Choroid plexus epithelial cell (primary cell): ENCODE measurements at places on chromosomes 2 and 18.

DNA sequence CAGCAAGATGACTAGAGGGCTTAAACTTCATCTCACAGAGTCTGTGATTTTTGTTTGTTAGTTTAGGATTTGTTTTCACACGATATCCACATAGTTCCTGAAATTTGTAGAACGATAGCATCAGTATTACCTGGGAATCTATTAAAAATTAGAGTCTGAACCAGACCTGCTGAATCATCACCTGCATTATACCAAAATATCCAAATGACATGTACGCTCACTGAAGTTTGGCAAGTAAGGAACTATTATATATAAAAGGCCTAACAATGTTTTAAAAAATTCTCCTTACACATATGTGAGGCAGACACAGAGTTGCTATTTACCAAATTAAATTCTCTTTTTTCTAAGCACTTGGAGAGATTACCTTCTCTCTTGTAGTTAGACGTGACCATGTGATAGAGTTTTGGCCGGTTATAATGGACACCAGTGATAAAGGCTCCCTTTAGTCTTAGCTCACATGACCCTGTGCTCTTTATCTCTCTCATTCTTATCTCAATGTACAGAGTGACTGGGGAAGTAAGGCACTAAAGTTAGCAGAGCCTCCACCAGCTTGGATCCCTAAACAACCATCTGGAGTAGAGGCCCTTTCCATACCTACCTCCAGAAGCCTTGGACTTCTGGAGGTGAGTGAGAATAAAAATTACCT is 363.1 kb downstream of the DSC3 start:
- DNase-seq, result no peak

- no peak for DNase-seq
These were observed 63.7 kb upstream of the BCL2L11 start for GRCh38 chr2:111057045-111057444.

DNA sequence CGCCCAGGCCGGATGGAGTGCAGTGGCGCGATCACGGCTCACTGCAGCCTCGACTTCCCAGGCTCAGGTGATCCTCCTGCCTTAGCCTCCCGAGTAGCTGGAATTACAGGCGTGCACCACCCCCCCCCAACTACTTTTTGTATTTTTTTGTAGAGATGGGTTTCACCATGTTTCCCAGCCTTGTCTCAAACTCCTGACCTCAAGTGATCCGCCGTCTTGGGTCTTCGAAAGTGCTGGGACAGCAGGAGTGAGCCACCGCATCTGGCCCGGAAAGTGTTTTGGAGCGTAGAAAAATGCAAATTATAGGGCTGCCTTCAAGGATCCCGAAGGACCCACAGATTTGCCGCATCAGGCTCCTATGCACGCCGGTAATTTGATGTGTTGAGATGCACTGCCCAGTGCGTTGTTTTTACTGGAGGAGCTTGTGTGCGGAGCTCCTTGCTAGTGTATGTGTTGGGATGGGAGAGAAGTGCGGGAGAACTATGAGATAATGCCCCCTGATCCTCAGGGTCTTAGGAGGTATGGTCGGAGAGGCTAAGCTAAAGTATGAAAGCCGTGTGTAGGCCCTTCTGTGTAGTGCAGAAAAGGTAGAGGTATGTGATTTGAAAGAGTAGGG is 1.2 kb upstream of the CLASP1 start:
- peak; percentile 47 for DNase-seq

DNA sequence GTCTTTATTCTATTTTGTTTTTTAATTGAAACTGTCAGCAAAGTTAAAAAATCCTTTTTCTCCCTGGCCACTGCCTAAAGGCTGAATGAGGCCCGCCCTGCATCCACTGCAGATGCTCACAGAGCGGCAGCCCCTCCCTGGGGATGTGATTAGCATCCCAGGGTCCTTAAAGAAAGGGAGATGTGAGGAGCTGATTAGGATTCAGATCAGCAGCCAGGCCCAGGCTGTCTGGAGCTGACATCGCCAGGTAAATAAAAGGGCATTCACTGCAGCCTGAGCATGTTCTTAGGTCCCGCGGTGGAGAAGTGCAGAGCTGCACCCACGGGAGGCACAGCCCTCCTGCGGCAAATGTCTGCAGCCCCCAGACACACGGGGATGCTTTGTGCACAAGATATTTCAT is 83.8 kb downstream of the LONRF2 start:
- no peak for DNase-seq

GRCh38 chr2:24815171-24815570 is 21.9 kb downstream of the CENPO start:
- DNase-seq, result no peak

- no peak for DNase-seq
These were observed 9.8 kb downstream of the ASTL start for GRCh38 chr2:96128456-96128855.

DNA sequence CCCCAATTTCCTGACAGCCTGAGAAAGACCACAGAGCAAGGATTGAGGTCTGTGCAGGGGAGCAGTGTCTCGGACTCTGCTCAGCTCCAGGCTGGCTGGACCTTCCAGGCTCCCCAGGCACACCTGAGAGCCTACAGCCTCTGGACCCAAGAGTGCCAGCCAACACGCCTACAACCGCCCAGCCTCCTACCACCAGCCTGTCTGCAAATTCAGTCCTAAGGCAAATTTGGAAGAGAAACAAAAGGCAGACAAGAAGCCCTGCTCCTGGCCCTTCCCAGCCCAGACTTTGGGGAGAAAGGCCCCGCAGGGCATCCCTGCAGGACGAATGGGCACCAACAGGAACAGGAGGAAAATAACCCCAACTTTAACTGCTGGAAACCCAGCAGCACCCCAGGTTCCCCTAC is 1.9 kb downstream of the HS6ST1 start:
- DNase-seq, result no peak

- DNase-seq, result peak; percentile 10
These were observed 304.8 kb upstream of the FSIP2 start for GRCh38 chr2:185433824-185434223.

DNA sequence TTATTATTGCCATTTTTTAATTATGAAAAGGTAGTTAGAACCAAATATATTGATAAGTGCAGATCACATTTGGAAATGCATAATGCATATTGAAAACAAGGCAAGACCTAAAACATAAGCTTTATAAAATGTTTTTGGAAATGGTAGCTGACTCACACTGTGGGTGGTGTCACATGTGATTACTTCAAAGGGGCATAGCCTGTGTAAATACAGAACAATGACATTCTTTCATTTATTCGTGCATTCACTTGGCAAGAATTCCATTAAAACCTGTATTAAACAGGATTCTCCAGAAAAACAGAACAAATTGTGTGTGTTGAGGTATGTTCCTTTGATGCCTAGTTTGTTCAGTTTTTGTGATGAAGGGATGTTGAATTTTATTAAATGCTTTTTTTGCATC is 427.3 kb upstream of the ST6GAL2 start:
- no peak for DNase-seq

DNA sequence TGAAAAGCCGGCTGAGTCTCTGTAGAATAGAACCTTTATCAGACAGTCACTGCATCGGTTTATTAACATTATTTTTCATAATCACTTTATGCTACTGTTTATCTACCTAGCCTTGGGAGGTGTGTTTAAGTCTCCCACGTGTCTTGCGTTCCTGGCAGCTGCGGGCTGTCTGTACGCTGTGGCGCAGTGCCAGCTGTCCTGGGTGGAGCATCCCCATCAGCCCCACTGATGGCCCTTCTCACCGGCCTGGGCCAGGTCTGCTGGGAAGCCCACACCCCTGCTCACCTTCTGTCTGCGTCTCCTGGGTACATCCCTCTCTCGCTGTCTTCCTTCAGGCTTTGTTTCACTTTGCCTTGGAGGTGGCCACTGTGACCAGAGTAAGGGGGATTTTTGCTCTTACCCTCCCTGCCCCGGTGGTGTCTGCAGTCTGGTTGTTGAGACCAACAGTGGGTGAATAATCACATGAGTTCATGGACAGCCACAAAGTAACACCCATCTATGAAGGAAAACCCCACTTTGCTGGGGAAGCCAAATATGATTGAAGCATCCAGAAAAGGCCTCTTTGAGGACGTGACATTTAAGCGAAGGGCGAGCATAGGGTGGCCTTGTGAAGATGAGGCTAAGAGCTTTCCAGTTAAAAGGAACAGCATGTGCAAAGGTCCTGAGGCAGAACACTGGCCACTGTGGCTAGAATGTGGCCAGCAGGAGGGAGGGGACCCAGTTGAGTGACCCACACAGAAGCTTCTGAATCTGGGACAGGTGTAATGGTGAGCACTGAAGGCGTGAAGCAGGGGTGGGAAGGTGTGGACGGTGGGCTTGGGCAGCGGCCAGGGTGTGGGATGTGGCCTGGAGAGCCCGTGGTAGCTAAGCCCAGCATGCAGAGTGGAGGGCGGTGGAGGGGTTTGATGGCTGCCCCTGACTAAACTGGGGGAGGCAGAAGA is 41.7 kb downstream of the RAMP1 start:
- DNase-seq, result no peak

GRCh38 chr2:84891355-84892010 is 10.6 kb upstream of the TRABD2A start:
- no peak for DNase-seq

DNA sequence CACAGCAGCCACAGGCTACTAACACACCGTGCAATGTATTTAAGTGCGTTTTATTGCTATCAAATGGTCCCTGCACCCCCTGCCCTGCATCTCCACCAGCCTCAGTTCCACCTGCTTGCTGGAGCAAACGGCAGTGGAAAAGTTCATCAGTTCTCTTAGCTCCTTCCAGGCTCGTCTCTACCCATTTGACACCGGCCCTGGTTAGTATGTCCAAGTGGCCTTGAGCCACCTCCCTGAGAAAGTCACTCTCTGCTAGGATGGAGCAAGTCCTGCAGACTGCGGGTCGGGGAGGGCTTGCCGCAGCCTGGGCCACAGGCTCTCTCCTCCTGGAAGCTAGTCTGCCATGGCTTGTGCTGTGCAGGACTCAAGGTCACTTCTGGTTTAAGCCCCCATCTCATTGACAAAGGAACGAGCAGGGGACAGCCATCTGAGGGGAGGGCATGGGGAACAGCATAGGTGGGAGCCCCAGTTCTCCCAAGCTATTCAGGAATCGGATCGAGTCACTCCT is 74.9 kb downstream of the RHOB start:
- no peak for DNase-seq

DNA sequence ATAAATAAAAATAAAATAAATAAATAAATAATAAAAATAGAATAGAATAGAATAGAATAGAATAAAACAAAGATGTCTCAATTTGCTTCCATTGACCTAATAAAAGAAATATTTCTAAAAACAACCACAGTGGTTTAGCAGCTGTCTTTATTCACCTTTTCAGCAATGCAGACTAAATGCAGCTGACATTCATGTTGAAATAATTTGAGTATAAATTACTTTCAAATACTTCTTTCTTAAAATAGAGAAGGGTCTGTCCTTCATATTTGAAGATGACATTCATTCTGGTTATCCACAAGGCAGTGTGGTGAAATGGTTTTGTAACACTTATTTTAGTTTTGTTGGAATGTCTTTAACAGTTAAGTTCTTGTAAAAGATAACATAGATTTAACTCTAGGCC is 469.4 kb downstream of the IRS1 start:
- no peak for DNase-seq

- DNase-seq, result peak; percentile 82
These were observed 5.5 kb upstream of the ARL4C start for GRCh38 chr2:234502285-234502918.

DNA sequence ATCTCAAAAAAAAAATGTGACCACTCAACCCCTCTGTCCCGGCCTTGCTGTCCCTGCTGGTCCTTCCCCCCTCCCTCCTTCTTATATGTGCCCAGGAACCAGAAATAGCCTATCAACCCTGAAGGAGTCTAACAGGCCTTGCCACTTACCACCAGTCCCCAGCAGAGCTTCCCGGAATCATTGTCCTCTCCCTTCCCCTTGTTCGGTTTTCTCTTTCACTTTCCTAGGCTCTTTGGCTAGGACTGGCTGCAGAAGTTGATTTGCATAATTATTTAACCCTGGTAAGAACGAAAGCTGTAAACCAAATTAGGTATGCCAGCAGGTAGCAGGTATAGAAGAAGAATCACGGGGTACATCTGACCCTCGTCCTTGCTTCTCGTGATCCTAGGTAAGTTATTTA is 72.6 kb upstream of the ZNF532 start:
- no peak for DNase-seq

DNA sequence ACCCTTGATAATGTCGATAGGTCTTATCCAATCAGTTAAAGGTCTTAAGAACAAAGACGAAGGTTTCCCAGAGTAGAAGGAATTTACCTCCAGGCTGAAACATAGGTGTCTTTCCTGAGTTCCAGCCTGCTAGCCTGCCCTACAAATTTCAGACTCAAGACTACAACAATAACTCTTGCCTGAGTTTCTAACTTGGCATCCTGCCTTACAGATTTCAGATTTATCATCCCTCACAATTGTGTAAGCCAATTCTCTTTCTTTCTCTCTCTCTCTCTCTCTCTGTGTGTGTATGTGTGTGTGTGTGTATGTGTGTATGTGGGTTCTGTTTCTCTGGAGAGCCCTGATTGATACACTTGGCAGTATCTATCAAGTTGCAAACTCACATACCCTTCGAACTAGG is 37.2 kb upstream of the B4GALT6 start:
- no peak for DNase-seq

- DNase-seq, result peak; percentile 61
These were observed 188.1 kb downstream of the ARL4C start for GRCh38 chr2:234308813-234309195.

DNA sequence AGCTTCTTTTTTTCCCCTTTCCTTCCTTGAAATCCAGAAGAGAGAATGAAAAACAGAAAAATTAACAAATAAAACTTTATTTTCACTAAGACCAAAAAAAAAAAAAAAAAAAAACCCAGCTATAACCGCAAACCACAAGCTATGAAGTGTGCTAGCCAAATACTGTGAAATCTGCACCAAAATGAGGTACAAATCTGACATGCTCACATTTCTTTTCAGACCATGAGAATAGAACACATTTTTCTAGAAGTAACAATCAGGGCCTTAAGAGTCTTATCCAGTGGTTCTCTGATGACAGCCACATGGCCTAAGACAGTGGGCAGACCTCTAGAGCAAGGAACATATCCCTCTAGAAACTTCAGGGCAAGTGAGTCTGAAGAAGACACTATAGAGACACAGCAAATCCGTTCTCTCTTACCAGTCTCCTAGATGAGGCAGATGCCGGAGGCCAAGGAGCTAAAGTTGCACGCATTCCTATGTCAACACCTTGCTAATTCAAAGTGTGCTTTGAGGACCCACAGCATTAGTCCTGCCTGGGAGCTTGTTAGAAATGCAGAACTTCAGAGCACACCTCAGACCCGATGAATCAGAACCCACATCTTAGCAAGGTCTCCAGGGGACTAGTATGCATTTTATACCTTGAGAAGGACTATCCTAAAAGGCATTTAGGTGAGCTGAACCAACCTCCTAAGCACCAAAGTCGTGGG is 317.1 kb downstream of the MYCN start:
- no peak for DNase-seq

DNA sequence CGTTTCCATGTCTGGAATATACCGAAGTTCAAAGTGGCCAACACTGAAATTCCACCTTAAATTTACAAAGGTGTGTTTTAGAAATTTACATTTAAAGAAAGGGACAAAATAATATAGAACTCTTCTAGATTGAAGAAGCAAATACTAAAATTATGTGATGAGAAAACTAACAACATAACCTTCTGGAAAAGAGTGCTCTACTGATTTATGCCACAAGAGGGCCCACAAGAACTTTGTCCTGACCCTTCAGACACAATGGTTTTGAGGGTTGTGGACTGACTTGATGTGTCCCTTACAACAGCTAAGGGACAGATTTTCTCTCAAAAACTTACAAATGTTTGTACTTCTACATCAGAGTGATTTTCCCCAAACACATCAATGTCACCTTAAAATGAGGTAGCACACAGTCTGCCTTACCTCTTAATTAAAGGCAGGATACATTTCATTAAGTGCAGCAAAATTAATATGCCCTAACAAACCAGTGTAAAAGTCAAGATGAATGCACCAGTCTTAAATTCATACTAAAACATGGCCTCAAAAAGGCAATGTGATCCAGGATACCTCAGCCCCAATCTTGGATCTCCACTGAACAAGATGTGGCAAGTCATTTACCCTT is 36.2 kb downstream of the EIF2AK3 start:
- DNase-seq, result peak; percentile 85
